ENCODE measurements at places on chromosomes 7 and 10.

- DNase-seq, result no peak
Observed at GRCh38 chr7:159095979-159096411, 48.7 kb downstream of the VIPR2 start.

DNA sequence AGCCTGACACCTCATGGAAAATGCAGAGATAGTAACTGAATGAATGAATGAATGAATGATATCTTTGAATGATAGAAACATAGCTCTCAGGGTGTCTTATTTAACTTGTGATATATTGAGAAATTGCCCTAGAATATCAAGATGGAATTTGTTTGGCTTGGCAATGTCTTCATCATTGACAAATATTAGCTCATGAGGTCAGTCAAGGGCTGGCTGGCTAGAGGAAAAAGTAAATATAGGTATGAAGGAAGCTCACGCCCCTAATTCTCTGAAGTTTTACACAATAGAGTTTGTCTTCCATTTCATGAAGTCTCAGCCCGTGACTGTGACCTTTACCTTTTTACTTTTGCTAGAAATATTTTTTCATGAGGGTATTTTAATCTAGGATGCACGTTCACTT, 305.2 kb downstream of the ADARB2 start:
- no peak for DNase-seq

GRCh38 chr7:67371429-67372305, 375.0 kb downstream of the TYW1 start:
- DNase-seq, result peak; percentile 36

GRCh38 chr7:66261941-66262340, 56.8 kb downstream of the TPST1 start:
- no peak for DNase-seq

GRCh38 chr10:11959966-11960365, 82.6 kb downstream of the UPF2 start:
- no peak for DNase-seq

- DNase-seq, result no peak
Observed at GRCh38 chr10:70481831-70482530, 3.4 kb downstream of the PALD1 start.

DNA sequence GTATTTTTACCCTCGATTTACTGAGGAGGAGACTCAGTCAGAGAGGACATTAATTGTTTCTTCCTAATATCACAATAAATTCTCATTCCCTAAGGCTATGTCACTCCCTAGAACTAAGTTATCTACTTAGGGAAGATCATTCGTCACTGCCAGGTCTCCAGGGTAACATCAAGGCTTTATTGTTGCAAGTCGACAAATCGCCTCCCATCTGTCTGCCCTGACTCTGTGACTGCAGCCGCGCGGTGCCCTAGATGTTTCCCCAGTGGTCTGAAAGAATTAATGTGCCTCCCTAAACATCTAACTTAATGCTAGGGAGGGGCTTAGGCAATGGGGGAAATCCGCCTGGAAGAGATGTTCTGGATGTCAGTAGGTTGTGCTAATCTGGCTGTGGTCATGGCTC, 558.8 kb upstream of the C7orf33 start:
- DNase-seq, result peak; percentile 41

GRCh38 chr7:70456719-70457118, 675.2 kb upstream of the GALNT17 start:
- no peak for DNase-seq

DNA sequence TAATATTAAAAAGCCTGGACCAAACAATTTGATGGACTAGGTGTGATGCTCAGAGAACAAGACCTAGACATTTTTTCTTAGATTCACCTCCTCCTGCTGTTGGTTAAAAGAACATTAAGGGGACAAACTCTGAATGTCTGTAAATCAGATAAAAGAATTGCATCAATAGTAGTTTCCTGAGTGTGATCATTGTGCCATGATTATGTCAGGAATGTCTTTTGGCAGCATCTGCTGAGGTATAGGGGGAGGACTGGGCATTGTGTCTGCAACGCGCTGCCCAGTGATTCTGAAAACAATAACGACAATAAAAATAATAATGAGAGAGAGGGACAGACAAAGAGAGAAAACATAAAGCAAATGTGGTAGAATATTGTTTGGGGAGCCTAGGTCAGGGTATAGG, 6.9 kb downstream of the C7orf57 start:
- DNase-seq, result no peak

DNA sequence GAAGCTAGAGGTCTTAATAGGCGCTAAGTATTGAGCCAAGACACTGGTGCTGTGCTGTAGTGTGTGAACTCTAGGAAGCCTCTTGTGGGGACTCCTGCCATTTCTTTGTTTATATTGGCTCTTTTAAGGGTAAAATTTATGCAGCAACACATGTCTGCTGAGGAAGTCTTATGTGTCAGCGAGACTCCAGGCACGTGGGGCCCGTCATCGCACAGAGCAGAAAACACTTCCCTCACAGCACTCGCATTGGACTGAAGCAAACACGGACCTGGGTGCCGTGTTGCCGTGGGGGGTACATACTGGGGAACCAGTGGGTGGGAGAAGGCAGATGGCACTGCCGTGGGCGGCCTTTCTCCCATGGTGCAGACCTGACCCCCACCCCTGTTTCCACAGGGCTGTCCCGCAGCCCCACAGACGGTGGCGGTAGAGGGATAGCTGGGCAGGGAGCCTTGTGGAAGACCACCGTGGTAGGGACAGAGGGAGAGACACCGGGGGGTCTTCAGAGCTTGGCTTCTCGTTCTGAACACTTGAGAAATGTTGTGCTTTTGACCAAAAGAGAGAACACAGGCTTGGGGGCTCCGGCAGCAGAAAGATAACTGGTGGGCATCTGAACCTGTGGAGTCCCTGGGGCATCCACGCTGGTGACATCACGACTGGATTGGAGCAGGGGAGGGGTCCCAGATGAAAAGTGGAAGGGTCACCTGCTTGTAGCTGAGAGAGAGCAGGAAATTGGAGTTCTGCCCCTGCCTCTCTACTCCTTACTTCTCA, 284.7 kb upstream of the SHH start:
- DNase-seq, result no peak

DNA sequence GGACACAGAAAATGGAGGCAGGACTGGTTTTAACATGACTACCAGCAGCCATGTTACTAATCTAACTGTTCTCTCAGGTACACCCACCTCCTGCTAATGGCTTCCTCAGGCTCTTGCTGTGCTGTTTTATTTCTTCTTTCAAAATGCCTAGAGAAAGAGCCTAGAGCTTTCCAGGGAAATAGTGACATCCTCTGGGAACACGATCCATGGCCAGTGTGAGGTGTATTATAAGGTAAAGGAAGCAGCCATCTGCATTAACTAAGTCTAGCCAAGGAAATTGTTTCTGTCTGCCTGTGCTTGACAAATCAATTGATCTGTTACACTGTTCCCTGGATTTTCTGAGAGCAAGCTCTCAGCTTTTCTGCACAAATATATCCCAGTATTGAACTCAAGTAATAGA, 42.2 kb upstream of the AOAH start:
- no peak for DNase-seq

GRCh38 chr10:72847681-72848080, 45.9 kb upstream of the OIT3 start:
- DNase-seq, result no peak

GRCh38 chr10:48430402-48430993, 124.0 kb downstream of the MAPK8 start:
- DNase-seq, result no peak

- DNase-seq, result no peak
Observed at GRCh38 chr7:158094671-158095226, 492.9 kb downstream of the PTPRN2 start.

GRCh38 chr10:103776878-103777591, 78.3 kb downstream of the SH3PXD2A start:
- DNase-seq, result no peak

DNA sequence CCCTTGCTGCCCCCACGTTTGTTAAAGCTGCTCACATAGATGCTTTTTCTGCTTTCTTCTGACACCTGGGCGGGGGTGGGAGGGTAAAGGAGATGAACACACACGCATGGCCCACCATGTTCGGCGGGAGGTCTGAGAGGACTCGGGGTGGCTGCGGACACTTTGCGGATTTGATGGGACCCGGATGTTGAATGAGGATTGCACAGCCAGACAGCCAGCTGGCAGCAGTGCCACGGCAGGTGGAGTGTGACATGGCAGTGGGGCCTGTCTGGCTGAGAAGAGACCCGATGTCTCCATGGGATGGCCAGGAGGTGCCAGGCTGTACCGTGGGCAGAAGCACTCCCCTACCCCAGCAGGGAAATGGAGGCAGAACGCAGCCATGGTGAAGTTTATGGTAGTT, 31.2 kb downstream of the PPP2R2D start:
- DNase-seq, result no peak

DNA sequence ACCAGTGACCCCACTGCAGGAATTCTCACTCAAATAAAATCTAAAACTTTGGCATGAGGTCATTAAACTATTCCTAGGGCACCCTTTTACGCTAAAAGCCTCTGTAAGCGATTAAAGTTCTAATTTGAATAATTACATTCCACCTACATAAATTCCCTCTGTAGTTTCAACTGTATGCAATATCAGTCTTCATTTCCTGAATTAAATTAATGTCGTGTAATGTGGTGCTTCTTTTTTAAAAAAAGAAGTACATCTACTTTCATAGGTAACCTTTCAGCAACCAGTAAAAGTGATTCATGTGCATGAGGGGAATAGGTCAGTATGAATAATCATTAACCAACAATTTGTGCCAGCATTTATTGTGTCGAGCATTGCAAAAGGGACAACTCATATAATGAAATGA, 44.7 kb downstream of the IMMP2L start:
- no peak for DNase-seq

- no peak for DNase-seq
Observed at GRCh38 chr7:73451780-73452398, 18.3 kb downstream of the FZD9 start.

DNA sequence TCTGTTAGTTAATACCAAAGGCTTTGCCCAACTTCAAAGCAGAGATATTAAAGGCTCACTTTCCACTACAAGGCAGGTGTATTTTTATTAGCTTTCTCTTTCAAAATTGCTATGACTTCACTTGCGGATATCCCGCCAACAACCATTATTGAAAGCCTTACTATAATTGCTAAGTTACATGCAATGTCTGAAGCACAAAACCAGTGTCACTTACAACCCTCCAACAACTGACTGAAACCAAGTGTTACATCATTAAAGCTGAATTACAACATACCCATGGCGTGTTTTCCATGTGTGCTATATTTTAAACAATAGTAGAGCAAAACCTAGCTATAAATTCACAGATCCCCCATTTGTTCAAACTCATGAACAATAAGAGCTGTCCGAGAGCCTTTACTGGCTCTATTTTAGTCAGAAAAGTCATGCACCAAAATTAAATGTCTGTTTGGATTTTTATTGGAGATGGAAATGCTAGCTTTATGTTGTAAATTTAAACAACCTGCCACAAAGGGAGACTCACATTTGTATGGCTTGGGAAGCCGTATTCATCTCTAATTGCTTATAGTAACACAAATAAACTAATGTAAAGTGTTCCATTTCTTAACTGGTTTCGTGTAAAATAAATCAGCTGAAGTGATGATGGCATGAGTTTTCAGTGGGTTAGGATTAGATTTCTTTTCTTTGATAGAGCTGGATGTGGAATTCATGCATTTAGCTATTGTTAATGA, 227.1 kb downstream of the AGMO start:
- DNase-seq, result no peak

- no peak for DNase-seq
Observed at GRCh38 chr10:73576178-73576889, 14.8 kb downstream of the USP54 start.

DNA sequence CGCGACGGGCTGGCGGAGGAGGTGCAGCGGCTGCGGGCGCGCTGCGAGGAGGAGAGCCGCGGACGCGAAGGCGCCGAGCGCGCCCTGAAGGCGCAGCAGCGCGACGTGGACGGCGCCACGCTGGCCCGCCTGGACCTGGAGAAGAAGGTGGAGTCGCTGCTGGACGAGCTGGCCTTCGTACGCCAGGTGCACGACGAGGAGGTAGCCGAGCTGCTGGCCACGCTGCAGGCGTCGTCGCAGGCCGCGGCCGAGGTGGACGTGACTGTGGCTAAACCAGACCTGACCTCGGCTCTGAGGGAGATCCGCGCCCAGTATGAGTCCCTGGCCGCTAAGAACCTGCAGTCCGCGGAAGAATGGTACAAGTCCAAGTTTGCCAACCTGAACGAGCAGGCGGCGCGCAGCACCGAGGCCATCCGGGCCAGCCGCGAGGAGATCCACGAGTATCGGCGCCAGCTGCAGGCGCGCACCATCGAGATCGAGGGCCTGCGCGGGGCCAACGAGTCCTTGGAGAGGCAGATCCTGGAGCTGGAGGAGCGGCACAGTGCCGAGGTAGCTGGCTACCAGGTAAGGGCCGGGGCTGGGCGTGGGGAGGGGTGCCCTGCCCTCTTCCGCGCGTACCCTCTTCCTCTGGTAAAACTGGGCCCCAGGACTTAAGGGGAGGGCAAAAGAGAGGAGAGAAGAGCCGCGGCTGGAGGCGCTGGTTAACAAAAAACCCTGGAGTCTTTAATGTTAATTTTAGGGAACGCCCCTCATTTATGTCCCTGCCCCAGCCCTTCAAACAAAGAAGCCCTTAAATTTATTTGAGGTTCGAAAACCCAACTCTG, 987 bp downstream of the INA start:
- DNase-seq, result no peak

- no peak for DNase-seq
Observed at GRCh38 chr7:41984888-41985287, 252.1 kb downstream of the GLI3 start.

DNA sequence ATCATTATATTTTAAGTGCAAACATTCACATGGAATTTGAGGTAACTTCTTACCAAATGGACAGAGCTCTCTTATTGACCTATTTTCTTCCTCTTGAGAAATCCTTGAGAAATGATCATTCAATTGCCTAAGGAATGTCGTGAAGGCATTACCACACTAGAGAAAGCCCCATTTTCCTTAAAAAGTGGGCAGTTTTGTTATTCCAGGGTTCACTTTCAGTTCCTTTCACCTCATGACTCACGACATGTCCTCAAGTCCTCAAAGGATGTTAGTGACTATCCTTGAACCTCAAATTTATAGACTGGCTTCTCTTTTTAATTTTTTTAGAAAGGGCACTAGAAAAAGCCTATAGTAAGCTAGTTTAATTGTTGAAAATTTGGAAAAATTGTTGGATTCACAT, 40.4 kb upstream of the SMIM30 start:
- DNase-seq, result no peak

DNA sequence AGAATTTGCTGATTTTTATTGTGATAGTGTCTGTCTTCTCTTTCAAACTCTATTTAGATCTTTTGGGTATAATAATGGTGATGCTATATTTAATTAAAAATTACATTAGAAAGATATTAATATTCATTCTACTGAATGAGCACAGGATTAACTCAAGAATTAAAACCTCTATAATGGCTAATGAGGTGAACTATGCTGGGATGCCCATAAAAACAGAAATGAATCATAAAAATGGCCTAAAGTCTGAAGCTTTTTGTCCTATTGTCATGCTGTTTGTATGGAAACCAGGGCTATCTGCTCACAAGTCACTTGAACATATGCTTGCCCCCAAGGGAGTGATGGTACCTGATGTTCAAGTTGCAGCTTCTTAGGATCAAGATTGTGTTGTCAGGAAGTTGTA, 76.2 kb upstream of the ICA1 start:
- DNase-seq, result no peak

DNA sequence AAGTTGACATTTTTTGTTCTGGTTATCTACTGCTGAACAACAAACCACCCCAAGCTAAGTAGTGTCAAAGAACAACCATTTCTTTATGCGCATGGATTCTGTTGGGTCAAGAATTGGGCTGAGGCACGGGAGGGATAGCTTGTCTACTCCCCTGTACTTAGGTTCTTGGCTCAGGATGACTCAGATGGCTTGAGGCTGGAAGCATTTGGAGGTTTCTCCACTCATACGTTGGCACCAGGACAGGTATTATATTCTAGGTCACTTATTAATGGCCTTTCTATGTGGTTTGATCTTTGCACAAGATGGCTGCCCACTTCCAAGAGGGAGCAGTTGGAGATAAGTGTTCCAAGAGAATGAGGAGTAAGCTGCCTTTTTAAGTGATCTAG, 11.8 kb upstream of the TFAM start:
- DNase-seq, result no peak
